ENCODE measurements at places on chromosomes 6 and 20.

- no peak for DNase-seq
Observed at GRCh38 chr6:55557146-55557545, 21.8 kb downstream of the HMGCLL1 start.

- peak; percentile 30 for DNase-seq
Observed at GRCh38 chr6:133837801-133838349, 51.0 kb upstream of the TCF21 start.

GRCh38 chr6:115360602-115361325, 699.9 kb downstream of the FRK start:
- no peak for DNase-seq

DNA sequence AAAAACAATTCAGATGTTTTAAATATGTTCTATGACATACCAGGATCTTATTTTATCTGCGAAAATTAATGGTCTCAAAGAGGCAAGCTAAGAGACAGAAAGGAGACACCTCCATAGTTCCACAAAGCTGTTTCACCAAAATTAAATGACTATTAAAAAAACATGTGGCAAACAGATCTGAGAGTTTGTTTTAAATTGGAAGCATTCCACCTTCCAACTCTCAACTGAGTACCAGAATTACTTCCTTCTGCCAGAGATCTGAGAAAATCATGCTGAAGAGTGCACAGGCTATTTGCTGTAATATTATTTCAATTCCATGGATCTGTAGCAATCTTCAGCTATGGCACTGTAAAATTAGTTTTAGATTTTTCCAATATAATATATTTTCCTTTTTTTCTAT, 669.5 kb upstream of the MARCKS start:
- peak; percentile 62 for DNase-seq

- DNase-seq = no peak
Observed at GRCh38 chr6:114301596-114302219, 41.1 kb downstream of the HS3ST5 start.

Measured in fibroblast of skin of abdomen (primary cell).